ENCODE measurements at places on chromosomes 2 and 18.

DNA sequence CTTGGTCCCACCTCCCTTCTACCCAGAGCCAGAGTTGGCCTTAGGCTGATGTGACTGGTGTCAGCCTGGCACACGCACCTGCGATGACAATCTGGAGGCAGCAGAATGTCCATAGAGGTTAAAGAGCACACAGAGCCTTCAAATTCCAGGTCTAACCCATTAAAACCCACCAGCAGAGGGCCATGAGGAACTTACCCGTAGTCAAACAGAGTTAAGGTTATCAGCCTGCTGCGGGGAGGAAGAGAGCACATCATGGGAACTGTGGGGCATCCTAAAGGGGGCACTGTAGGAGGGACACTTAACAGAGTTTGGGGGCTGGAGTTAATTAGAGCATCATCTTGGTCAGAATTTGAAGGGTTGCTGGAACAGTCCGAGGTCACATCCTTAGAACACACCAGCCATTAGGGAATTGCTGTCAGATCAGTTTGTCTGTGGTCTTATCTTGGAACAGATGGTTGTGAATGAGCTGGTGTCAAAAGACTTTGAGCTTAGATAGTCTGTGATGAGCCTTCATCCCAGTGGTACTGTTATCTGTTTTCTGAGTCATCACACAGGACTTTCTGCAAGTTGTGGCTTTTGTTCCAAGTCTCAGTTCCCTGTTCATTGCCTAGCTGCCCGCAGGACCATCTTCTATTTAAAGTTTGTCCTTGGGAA lies 248.6 kb downstream of the LOXHD1 start:
- DNase-seq, result no peak

DNA sequence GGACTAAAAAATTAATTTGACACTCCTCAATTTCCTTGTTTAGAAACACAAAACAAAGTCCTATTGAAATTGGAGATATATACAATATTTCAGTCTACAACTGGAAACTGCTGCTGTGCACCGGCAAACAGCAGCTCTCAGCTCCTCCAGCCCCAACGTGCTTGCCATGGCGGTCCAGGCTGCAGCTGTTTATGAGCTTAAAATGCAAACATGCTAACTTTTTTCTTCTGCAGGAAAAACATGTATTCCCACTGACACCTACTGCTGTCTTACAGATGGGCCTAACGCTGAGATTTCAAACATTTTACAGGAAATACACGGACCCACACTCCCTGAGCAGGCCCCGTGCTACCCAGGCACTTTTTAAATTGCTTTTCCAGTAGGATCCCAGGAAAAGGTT lies 195.5 kb downstream of the BCL11A start:
- no peak for DNase-seq

DNA sequence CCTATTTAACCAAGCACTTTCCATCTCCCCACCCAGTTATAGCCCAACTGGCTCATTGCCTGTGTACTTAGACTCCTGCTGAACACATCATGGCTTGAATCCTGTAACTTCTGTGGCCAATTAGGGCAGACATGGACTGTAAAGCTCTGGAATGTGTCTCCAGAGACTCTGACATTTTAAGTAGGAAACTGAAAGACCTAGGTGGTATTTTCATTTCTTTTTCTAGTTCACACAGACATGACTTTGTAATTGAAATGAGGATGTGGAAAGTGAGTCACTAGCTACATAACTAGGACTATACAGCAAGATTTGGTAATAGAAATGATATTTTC lies 12.2 kb downstream of the DOK1 start:
- DNase-seq, result no peak

- DNase-seq, result peak; percentile 46
Observed at GRCh38 chr2:26807788-26808460, 22.1 kb downstream of the CENPA start.

GRCh38 chr2:9508931-9509330 lies 34.6 kb downstream of the IAH1 start:
- DNase-seq, result no peak

Measured in left kidney (tissue), 8 donors.